Left forelimb (tissue), 1 donor: ENCODE measurements at places on chromosomes 1 and 21.

DNA sequence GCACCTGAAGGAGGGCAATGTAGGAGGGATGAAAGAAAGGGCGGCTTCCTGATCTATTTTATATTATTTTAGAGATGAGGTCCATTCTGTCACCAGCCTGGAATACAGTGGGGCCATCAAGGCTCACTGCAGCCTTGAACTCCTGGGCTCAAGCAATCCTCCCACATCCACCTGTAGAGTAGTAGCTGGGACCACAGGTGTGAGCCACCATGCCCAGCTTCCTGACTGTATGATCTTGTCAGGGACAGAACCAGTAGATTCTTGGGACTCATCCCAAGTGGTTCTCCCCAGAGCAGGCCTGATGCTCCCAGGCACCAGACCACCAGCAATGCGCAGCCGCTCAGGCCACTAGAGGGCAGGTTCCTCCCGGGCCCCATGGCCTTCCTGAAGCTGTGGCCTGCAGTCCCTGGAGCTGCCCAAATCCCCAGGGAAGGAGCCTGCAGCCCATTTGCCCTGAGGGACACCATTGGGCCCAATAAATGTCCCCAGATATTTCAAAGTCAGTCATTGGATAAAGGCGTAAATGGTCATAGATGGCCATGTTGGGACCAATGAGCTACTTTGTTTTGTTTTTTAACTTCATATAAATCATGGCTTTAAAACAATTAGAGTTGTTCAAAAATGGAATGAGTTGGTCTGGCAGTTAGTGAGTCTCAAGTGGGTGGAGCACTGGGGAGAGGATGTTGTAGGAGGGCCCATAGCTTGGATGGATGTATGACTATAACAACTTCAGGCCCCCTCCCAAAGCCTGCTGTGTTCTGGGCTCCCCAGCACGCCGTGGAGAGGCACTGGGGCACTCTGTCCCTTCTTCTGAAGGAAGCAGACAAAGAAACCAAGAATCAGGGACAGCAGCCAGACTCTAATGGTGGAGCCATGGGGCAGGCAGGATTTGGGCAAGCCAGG lies 44.7 kb upstream of the GOLT1A start:
- DNase-seq: no peak

DNA sequence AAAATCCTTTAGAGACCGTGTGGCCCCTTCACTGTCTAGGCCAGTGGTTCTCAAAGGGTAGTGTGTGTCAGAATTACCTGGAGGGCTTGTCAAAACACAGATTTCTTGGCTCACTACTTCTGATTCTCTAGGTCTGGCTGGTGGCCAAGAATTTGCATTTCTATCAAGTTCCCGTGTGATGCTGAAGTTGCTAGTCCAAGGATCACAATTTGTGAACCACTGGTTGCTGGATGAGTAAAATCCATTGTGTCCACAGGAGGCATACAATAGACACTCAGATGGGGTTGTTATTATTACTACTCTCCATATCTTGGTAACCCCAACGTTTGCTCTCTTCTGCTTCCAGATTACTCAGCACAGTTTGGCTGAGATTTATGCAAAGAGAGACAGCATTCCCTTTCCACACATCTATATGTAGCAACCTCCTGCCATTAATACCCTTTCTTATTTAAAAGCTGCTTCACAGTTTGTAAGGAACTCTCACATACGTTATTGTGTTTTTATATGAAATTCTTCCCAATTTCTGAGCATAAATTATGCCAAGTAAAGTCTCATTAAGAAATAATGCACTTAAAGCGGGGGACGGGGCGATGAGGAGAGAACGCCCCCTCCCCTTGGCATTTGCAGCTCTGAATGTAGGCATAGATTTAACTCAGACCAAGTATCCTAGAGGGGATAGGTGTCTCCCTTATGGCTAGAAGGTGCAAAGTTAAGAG lies 720 bp upstream of the TMCC2 start:
- DNase-seq: no peak

DNA sequence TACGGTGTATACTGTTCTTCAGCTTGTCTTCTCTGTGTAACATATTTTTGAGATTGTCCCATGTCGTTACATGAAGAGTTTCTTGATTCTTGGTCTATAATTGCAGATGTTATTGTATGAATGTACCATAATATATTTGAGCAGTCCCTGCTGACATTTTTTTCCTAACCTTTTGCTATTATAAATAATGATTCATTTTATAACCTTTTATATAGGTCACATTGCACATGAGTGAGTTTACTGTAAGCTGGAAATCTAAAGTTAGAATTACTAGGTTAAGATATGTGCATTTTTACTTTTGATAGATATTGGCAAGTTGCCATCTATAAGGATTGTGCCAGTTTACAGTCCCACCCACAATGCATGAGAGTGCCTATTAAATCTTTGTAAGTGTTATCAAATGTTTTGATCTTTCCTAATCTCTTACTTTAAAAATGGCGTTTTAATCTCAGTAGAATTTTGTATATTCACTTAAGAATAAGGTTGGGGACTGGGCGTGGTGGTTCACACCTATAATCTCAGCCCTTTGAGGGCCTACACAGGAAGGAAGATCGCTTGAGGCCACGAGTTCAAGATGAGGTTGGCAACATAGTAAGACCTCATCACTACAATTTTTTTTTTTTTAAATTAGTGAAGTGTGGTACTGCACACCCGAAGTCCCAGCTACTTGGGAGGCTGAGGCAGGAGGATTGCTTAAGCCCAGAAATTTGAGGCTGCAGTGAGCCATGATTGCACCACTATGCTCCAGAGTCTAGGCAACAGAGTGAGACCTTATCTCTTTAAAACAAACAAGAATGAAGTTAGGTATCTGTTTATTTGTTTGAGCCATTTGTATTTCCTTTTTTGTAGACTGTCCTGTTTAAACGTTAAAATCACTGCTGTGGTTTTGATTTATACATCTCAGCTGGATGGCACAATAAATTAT lies 36.5 kb downstream of the ZMYM1 start:
- no peak for DNase-seq

DNA sequence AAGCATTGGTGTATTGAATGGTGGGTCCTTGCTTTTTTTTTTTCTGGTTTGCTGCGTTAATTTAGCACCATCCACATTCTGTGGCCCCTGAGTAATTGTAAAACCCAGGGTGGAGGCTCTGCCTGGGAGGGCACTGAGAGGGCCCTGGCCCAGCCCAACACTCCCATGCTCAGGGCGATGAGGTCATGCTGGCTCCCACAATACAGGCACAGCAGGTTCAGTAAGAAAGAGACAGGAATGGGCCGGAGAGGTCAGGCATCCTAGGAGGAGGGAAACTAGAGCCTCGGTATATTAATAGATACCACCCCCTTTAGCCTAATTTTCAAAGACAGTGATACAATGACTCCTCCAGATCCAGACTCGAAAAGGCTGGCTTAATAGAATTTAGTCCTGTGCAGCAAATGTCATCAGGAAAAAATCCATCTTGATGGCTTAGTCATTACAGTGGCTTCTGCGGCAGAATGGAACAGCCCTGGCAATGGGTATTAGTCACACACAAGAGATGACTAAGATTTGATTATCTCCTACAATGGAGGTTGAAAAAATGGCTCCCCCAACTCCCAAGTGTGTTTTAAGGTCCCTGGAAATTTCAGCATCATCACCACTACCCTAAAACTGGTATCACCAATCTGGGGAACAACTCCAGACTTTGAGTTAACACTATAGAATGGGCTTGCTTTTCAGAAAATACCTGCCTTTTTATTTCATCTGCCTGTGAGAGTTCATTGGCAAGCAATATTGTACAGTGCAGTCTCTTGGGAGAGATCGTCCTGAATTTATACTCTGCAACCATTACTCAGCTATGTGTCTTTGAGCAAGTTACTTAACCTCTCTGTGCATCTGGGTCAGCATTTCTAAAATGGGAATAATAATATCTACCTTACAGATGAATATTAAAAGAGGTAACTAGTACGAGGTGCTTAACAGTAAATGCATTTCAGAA lies 43.9 kb upstream of the LYST start:
- no peak for DNase-seq

DNA sequence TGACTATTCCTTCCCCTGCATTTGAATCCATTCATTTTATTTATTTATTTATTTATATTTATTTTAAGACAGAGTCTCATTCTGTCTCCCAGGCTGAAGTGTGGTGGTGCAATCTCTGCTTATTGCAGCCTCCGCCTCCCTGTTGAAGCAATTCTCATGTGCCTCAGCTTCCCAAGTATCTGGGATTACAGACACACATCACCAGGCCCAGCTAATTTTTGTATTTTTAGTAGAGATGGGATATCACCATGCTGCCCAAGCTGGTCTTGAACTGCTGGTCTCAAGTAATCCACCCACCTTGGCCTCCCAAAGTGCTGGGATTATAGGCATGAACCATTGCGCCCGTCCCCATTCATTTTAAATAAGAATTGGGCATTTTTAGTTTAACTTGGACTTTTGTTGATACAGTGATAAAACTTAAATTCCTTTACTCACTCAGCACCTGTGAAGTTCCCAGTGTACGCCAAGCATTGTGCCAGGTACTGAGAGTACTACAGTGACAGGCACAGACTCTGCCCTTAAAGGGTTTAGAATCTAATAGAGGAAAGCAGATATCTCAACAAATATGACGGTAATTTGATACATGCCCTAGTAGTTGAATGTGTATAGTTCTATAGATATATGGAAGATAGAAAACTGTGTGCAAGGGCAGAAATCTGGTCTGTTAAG lies 90.5 kb downstream of the PTPRC start:
- no peak for DNase-seq

- no peak for DNase-seq
Observed at GRCh38 chr1:185419718-185420117, 102.7 kb upstream of the IVNS1ABP start.

GRCh38 chr21:16372586-16372985 lies 642.8 kb downstream of the USP25 start:
- DNase-seq: no peak

- DNase-seq: no peak
Observed at GRCh38 chr1:206797534-206798383, 25.5 kb upstream of the IL10 start.

DNA sequence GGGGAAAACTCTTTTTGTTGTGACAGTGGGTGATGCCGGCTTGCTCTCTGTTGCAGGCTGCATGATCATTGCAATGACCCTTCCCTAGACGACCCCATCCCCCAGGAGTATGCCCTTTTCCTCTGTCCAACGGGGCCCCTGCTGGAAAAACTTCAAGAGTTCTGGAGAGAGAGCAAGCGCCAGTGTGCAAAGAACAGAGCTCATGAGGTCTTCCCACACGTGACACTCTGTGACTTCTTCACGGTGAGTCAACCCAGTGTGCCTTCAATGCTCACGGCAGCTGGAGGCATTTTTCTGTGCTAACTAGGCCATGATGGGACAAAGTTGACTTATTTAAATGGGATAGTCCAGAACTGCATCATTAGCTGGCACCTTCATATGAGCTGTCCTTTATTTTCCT lies 5.7 kb downstream of the UBASH3A start:
- DNase-seq: peak; percentile 3

GRCh38 chr1:41713557-41714327 lies 205.0 kb downstream of the HIVEP3 start:
- no peak for DNase-seq

DNA sequence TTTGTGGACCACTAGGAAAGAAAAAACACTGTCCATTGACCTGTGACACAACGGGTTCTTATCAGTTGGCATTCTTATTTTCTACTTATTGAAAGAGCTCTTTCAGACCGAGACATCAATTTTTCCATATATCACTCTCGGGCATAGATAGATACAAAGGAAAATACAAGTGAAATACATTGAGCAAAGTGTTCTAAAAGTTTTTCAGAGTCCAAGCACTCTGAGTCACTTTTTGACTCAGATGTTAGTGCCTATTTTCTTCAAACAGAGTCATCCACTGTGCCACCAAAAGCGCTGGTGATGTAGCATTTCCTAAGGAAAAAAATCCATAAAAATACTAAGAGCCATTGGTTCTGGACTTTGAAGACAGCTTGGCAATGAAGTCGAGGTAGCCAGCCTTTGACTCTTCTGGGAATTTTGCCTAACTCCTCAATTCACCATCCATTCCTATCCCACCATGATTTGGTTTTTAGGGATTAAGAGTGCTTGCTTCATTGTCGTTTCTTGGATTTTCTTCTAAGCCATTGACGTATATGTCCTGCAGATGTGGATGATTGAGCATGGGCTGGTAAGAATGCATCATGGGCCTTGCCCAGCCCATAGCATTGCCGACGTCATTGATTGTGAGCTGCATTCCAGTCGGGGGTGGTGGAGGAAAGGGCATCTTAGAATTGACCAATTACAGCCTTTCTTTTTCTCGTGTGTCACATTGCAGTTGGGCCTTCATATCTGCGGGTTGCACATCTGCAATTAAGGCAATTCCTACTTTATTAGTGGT lies 10.6 kb downstream of the GALNT2 start:
- no peak for DNase-seq

- DNase-seq: no peak
Observed at GRCh38 chr1:25255706-25256577, 8.7 kb upstream of the RSRP1 start.

- DNase-seq: no peak
Observed at GRCh38 chr1:1197551-1198422, 8.6 kb downstream of the TNFRSF18 start.

DNA sequence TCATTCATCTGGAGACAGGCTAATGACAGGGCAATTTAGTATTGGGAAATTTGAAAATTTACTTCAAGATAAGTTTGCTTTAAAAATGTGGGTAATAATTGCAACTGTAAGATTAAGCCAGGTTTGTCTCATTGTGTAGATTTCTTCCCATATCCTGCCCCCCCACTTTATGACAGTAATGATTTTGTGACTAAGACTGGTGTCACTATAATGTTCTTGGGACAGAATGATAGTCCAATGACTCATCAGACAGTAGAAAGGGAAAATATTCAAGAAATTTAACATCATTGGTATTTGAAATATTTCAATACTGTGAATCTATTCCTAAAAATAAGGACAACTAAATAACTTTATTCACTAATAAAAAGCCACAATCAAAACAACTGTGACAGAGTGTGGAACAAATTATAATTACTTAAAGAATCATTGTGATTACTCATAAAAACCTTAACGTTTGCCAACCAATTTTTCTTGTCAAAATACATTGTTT lies 36.7 kb downstream of the FH start:
- DNase-seq: no peak

- DNase-seq: no peak
Observed at GRCh38 chr1:162074276-162075005, 5.0 kb downstream of the NOS1AP start.

DNA sequence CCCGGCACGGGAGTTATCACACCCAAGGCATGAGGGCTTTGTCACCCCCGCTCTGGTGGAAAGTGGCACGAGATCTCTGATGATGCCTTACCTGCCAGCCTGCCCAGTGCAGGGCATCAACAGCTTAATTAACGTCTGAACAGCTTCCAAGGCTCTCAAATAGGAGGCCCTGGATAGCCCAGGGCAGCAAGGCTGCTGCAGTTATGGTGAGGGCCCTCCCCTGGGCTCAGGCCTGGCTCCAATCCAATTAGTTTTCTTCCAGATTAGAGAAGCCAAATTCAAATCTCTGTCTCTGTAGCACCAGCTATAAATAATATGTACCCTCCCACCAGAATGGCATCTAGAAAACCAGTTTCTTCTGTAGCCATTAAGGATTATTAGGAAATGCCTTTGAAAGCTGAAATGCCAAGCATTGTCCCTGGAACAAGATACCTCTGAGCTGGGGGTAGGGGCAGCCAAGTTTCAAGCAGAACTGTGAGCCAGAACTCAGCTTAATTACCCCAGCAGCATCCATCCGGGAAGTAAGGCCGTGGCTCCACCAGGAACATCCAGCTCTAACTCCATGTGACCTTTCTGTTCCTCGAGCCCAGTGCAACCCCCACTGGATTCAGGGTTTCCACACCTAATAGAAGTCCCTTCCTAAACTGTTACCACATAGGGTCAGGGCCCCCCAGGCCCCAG lies 12.5 kb downstream of the QSOX1 start:
- peak; percentile 46 for DNase-seq

GRCh38 chr1:39822146-39822545 lies 33.5 kb upstream of the BMP8B start:
- DNase-seq: no peak

GRCh38 chr1:46983166-46983829 lies 40.2 kb upstream of the CYP4X1 start:
- no peak for DNase-seq
